ENCODE measurements at places on chromosomes 2 and 18.

DNA sequence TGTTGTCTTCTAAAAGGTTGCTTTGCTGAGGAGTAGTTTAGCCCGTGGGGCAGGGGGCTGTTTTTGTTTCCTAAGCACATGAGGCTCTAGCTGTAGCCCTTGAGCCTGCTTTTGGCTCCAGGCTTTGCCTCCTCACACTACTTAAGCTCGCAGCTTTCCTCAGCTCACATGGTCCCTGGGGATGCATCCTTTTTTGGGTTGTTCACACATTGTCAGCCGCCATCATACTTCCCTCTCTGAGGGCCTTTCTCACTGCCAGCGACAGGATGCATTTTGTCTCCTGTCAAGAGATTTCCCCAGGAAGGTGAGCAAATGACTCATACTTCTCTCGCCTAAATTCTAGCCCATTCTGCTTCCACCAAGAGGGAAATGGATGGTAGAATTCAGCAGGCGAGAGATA is 279.5 kb upstream of the PKDCC start:
- DNase-seq, result no peak

GRCh38 chr18:75089748-75090327 is 119.1 kb downstream of the PTGR3 start:
- no peak for DNase-seq

GRCh38 chr2:240435457-240435947 is at the start of gene GPC1:
Gene GPC1, plus strand, starts transcription at chr2:240435663. Its CDS starts 256 bp downstream, at chr2:240435919.
- DNase-seq, result peak; percentile 94

- no peak for DNase-seq
Measured at GRCh38 chr2:238294393-238295143, 6.2 kb upstream of the PER2 start.

- no peak for DNase-seq
Measured at GRCh38 chr2:231909631-231910030, 16.6 kb downstream of the NPPC start.

DNA sequence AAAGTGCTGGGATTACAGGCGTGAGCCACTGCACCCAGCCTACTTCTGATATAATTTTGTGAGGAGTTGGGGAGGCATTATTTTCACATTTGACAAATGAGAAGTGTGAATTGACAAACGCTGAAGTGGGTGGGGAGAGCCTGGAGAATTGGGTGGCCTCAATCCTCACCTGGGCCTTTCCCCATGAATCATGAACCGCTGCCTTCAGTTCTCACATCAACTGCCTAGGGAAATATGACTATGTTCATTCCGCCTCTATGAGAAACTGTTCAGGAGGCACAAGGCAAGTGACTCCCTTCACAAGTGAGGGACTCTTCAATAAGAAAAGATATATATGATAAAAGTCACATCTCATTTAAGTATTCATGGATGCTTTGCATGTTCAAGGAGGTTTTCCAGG is 96.6 kb upstream of the RND3 start:
- DNase-seq, result no peak
